ENCODE measurements at places on chromosomes 7 and 10. TPM values are rescaled to one million over a fixed set of nuclear protein-coding genes. Genes with fewer than 3 reads are reported as not detected.

GRCh38 chr7:4774658-4775249 lies 669 bp upstream of the AP5Z1 start:
- H3K36me3 ChIP-seq: peaks cover 13% of the 10 kb centered on the region
- H3K4me1 ChIP-seq: peaks cover 11% of the 10 kb centered on the region
- no peaks in the 10 kb centered on the region for H3K27me3 ChIP-seq
- peak overlapping the region; percentile 97 for H3K4me3 ChIP-seq

GRCh38 chr10:117472872-117473271 lies 69.7 kb upstream of the EMX2 start:
- DNase-seq: no peak
- no peaks in the 10 kb centered on the region for H3K27me3 ChIP-seq
- H3K27ac ChIP-seq: no peak overlapping the region
- H3K4me3 ChIP-seq: no peak overlapping the region
- no peaks in the 10 kb centered on the region for H3K36me3 ChIP-seq

- no peak for DNase-seq
- no peaks in the 10 kb centered on the region for H3K36me3 ChIP-seq
- H3K4me3 ChIP-seq: no peak overlapping the region
Measured at GRCh38 chr7:26574476-26574875, 282.8 kb downstream of the SNX10 start.

- no peaks in the 10 kb centered on the region for H3K27me3 ChIP-seq
- no peak for DNase-seq
- no peaks in the 10 kb centered on the region for H3K36me3 ChIP-seq
Measured at GRCh38 chr7:16744518-16745250, 8.9 kb upstream of the TSPAN13 start.

The OR2A5 gene
- total RNA-seq: not detected
